ENCODE measurements at places on chromosomes 11 and 22.

- DNase-seq: no peak
Measured at GRCh38 chr11:3969613-3970012, 114.1 kb downstream of the STIM1 start.

- DNase-seq: no peak
Measured at GRCh38 chr11:129790106-129790505, 25.5 kb upstream of the TMEM45B start.

GRCh38 chr11:3347127-3347526, 31.8 kb downstream of the ZNF195 start:
- no peak for DNase-seq

DNA sequence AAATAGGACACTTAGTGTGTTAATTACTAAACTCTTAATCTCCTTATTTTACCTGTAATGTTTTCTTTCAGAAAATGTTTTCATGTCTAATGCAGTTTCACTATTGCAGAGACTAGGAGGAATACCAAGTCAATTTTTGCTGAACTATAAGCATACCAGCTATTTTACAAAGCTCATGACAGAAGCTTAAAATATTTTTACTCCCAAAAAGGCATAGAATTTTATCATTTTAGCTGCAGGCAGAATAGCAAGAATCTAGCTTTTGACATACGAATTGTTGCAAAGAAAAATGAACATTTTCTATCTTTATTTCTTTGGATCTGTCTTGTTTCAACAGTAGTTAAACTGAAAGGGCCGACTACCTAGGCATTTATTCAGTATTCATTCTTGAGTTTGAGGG, 366.9 kb downstream of the FAT3 start:
- no peak for DNase-seq

DNA sequence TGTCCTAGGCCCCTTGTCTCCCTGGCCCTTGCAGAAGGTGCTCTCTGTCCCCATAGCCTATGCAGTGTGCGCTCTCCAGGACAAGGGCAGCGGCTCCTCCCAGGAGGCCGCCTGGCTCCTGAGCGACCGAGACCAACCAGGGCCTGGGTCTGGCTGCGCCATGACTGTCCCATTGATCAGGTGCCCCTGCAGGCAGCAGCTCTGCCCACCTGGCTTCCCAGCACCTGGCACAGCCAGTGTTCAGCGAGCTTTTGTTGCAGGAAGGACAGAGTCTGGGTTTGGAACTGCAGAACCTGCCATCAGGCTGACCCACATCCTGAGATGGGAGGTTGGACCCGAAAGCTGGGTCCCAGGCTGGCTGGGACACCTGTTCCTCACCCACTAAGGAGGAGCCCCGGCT, 1001.1 kb downstream of the BRD1 start:
- no peak for DNase-seq

- DNase-seq: peak; percentile 68
Measured at GRCh38 chr11:32829680-32830412, at the start of gene PRRG4. Gene PRRG4, plus strand, starts transcription at chr11:32829927. Its CDS starts 603 bp downstream, at chr11:32830530.

DNA sequence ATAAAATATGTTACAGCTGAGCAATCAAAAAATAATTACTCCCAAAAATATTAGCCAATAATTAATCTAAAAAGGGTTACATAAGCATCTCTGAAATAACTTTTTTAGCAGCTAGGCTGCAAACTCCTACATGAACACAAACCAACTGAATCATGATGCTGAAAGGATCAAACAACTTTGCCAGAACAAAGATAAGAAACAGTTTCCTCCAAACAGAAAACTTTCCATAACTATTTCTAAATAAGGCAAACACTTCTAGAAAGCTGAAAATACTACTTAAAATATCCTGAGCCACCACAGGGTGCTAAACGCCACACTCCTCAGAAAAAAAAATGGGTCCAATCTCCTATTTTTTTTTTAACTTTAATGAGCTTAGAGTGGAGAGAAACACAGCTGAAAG, 68.6 kb upstream of the ARHGAP32 start:
- DNase-seq: no peak

DNA sequence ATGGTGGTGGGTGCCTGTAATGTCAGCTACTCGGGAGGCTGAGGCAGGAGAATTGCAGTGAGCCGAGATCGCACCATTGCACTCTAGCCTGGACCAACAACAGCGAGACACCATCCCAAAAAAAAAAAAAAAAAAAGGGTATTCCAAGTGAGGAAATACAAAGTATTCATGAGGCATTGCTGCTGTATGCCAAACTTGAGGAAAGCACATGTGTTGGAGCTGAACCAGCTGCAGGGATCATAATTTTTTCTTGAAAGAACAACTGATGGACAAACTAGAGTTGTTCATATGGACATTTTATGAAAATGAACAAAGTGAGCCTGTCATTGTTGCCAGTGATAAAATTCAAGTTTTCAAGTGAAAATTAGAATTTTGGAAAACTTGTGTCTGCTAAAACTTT, 15.8 kb downstream of the MARK2 start:
- no peak for DNase-seq

DNA sequence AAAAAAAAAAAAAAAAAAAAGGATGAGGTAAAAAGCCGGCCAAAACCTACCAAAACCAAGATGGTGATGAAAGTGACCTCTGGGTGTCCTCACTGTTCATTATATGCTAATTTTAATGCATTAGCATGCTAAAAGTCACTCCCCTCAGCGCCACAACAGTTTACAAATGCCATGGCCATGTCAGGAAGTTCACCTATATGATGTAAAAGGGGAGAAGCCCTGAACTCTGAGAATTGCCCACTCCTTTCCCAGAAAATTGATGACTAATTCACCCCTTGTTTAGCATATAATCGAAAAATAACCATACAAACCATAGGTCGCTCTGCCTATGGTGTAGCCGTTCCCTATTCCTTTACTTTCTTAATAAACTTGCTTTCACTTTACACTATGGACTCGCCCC, 11.1 kb downstream of the C11orf96 start:
- no peak for DNase-seq

DNA sequence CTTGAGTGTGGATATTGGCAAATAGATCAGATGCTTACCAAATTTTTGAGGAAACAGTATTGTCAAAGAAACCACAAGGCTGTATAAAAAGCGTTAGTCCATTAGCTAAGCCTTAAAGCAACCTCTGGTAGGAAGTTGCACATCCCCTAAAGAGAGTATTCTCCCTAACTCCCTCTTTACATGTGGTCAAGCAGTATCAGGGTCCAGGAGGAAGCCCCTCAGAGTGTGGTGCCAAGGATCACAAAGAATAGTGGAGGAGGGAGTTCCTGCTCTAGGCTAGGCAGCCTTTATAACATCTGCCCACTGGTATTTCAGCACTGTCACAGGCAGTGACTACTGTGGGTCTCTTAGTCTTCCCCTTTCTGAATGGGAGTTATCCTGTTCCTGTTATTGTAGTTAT, 18.8 kb upstream of the AMPD3 start:
- DNase-seq: no peak

- peak; percentile 47 for DNase-seq
Measured at GRCh38 chr11:795634-796564, 2.2 kb downstream of the SLC25A22 start.

DNA sequence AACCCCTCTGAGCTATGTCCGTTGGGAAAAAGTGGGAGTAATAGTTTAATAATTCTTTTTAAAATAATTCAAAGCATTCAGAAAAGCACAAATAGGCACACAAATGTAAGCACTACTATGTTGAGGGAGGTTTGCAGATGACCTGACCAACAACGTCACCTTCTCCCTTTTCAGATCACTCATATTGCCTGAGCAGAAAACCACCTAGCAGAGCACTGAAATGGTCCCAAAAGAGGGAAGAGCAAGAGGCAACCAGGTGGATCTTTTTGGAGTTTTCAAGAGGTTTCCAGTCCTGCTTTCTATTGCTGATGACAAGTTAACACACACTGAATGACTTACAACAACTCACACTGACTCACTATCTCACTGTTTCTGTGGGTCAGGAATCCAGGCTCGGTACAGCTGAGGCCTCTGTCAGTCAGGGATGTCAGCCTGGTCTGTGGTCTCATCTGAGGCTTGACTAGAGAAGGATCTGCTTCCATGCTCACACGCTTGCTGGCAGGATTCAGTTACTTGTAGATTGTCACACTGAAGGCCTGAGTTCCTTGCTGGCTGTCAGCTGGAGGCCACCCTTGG, 4.3 kb upstream of the PGA3 start:
- no peak for DNase-seq

DNA sequence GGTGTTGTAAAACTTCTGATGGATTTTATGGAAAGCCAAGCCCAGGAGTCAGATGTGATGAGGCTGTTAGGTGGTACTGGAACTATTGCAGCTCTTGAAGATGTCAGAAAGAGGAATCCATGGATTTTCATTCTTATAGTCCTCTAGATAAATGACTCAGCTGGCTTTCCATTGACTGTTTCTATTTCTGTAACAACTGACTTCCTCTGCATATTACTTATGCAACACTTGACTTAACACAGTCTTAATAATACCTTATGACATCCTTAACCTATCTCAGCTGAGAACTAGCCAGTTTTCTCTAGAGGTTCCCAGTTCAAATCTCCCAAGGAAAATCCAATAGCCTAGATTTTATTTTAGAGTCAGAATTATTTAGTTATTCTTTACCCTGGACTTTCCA, 263.8 kb downstream of the LUZP2 start:
- no peak for DNase-seq

DNA sequence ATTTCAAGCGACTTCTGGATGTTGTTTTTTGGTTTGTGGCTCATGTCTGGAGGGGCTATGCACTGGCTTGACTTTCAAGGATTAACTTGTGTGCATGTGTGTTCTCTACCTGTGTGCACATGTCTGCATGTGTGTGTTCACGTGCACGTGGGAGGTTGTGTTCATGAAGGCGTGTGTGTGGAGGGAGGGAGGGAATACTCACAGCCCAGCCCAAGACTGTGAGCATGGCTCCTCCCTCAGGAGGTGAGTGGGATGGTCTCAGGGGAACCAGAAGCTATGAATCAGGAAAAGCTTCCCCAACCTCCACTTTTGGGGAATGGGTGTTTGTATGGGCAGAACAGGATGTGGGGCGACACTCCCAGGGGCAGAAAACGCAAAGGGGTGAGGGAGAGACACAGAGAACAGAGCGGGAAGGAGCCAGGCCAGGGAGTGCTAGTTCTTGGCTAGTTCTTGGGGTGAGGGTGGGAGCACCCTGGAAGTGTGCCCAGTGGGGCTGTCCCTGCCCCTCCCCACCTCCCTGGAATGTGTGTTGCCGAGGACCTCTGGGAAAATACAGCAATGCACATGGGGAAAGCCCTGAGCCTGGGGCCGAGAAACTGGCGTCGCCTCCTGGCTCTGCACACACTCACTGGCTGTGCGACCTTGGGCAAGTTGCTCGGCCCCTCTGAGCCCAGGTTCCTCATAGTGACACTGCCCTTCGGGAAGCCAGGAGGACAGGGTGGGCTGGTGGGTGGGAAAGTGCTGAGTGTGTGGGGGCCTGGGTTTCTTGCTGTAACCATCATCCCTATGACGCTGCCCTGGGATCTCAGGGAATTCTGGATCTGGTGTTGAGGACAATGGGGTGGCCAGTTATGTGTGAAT, 16.9 kb upstream of the ALX4 start:
- DNase-seq: no peak

- no peak for DNase-seq
Measured at GRCh38 chr11:7844521-7844920, 47.8 kb upstream of the OR5P2 start.

GRCh38 chr11:44748606-44749005, 21.8 kb downstream of the TSPAN18 start:
- no peak for DNase-seq

DNA sequence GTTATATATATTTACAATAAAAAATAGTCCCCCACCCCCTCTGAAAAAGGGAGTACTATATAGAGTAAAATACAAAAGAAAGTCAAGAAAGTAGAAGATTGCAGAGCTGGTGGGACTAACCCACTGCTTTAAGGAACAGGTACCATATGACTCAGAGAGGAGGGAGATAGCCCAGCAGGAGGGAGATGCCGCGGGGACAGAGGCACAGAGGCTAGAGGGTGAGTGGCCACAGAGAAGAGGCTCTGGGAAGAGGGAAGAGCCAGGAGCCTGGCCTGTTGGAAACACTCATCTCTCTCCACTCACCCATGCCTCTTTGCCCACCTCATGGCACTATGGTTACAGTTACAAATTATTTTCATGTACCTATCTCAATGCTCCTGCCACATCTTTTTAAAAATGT, 53.6 kb upstream of the LYVE1 start:
- DNase-seq: no peak

DNA sequence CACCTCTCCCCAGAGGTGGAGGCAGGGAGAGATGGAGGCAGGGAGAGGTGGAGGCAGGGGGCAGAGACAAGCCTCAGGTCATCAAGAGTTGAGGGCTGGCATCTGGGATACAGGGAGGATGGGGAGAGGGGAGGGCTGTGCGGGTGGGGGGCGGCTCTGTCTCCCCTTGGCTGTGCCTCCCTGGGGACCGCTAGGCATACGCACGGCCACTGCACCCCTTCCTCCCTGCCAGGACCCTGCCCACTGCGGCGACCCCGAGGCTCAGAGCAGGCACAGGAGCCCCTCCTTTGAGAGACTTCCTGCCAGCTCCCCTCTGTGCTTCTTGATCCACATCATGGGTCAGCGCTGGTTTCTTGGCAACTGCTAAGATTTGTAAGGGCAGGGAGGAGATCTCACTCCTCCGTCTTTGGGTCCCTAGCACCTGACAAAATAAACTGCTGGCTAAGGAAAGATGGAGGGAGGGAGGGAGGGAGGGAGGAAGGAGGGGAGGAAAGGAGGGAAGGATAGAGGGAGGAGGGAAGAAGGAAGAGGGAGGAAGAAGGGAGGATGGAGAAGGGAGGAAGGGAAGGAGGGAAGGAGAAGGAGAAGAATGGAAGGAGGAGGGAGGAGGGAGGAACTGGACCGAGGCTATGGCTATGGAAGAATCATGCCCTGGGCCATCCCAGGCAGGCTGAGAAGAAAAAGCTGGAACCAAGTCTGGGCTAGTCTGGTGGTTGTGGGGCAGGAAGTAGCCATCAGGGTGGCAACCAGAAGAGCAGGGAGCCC, 18.5 kb downstream of the PRR33 start:
- peak; percentile 45 for DNase-seq

- DNase-seq: no peak
Measured at GRCh38 chr11:65952052-65952521, 6.8 kb downstream of the TSGA10IP start.

Measured in nephron progenitor cell (in vitro differentiated cells).